Thoracic aorta (tissue), 2 donors: ENCODE measurements at places on chromosomes 12 and 14. TPM values are rescaled to one million over a fixed set of nuclear protein-coding genes. Genes with fewer than 3 reads are reported as not detected.

Gene SCN8A
- total RNA-seq = 0.54 TPM

Gene RIMKLB
- 159 TPM for total RNA-seq

Gene C12orf50
- total RNA-seq = not detected

Gene ZNF385A
- total RNA-seq = 7.4 TPM

Gene RPL10L
- not detected for total RNA-seq

Gene MYL2
- total RNA-seq = 1.9 TPM

Gene ADCY4
- 28.7 TPM for total RNA-seq

Gene SERPINA3
- total RNA-seq = 140 TPM

Gene ANO2
- total RNA-seq = 18.5 TPM

Gene HCAR2
- 0.35 TPM for total RNA-seq

Gene SERPINA12
- not detected for total RNA-seq

Gene KRT72
- total RNA-seq = not detected

Gene CFAP54
- total RNA-seq = 1.1 TPM

Gene PIANP
- 4.2 TPM for total RNA-seq

Gene ARHGEF40
- 51.0 TPM for total RNA-seq

Gene PRH2
- not detected for total RNA-seq

Gene PIWIL1
- not detected for total RNA-seq

Gene KLRC1
- 0.54 TPM for total RNA-seq

Gene OR4E2
- total RNA-seq = not detected

Gene CSRP2
- 75.0 TPM for total RNA-seq

Gene LMO3
- total RNA-seq = 49.5 TPM
